ENCODE measurements at places on chromosomes 6 and 20.

DNA sequence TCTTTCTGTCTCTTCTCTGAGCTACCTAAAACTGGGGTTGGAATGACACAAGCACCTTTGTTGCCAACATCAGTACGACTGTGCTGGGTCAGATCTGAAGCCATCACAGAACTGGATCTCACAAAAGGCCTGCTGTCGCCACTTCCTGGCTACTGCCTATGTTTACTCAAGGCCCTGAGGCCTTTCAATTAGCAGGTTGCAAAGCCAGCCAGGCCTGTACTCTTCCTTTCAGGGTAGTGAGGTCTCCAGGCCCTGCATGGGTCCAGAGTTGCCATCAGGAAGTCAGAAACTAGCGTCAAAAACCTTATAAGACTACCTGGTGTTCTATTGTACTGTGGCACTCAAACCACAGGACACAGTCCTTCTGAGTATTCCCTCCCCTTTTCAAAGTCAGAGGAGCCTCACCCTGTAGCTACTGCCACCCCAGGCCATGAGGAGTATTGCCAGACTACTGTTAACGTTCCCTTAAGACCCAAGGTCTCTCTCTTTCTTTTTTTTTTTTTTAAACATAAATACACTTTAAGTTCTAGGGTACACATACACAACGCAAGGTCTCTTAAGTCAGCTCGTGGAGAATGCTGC, 937.4 kb upstream of the GJE1 start:
- DNase-seq = no peak

- DNase-seq = no peak
These were observed 73.8 kb upstream of the CD2AP start for GRCh38 chr6:47403801-47404200.

DNA sequence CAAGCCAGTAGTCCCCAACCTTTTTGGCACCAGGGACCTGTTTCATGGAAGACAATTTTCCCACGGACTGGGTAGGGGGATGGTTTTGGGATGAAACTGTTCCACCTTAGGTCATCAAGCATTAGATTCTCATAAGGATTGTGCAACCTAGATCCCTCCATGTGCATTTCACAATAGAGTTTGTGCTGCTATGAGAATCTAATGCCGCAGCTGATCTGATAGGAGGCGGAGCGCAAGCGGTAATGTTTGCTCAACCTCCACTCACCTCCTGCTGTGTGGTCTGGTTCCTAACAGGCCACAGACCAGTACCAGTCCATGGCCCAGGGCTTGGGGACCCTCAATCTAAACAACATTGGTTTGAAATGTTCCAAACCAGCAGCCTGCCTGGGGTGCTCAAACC, 137.0 kb upstream of the STXBP5 start:
- DNase-seq = no peak

DNA sequence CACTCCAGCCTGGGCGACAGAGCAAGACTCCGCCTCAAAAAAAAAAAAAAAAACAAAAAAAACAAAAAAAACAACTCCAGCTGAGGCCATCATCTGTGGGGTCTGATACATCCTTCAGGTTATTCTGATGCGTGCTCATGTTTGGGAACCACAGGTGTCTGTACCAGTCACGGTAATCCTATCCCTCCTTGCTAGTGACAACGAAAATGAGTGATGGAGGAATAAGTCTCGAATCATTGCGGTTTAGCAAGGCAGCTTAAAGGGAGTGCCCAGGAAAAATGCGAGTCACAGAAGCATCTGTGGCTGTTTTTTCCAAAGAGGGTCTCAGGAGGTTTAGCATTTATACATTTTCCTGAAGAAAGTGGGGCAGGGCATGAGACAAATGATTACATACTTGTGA, 48.8 kb downstream of the MCUR1 start:
- DNase-seq = no peak

DNA sequence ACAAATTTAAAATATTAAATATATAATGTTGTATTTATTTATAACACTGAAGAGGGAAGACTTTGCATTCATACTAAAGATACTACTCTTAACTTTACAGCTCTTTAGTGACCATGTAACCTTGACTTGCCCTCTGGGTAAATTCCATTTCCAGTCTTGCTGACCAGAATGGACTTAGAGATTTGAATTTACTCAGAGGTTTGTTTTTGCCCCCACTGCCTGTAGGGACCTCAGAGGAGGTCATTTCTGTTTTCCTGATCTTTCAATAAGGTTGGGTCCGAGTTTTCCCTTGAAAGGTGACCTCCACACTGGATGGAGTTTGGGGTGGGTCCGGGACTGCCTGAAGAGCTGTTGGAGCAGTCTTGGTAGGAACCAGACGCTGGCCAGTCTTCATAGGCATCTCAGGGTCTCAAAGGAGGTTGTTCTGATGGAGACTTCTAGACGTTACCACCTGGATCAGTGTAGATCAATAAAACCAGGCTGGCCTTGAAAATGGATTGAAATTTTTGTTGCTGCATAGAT, 26.0 kb downstream of the DCBLD1 start:
- DNase-seq = no peak

- DNase-seq = no peak
These were observed 3.6 kb downstream of the AIG1 start for GRCh38 chr6:143064271-143064670.

- no peak for DNase-seq
These were observed 198.6 kb downstream of the BACH2 start for GRCh38 chr6:90098001-90098531.

DNA sequence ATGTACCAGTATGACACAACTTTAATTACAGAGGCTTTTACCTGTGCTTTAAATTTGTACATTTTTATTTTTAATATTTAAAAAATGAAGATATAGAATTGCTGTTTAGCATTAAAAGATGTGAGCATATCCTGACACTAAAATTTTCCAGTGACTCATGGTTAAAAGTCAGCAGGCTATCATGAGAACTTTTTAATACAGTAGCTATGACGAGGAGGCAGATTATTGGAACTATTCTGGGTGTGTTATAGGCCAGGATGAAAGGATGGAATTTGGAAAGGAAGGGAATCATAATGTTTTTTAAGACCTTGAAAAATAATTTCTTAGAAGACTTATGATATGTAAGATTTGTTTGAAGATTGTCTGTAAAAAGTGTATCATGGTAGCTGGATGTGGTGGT, 91.0 kb downstream of the GFRA4 start:
- DNase-seq = no peak

GRCh38 chr6:106360989-106361430, 493 bp downstream of the CRYBG1 start:
- DNase-seq = no peak

- no peak for DNase-seq
These were observed 25.8 kb upstream of the SLC9A8 start for GRCh38 chr20:49786668-49787370.

DNA sequence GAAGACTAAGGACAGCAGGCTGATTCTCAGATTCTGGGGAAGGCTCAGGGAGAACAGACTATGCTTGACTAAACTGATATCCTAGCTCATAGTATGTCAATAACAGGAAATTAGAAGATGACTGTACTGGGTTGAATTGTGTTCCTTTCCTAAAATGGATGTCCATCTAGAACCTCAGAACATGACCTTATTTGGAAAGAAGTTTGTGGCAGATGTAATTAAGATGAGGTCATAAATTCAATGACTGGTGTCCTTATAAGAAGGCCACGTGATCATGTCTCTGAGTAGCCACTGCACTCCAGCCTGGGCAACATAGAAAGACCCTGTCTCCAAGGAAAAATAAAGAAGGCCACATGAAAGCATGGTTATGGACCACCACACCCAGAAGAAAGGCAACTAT, 113.9 kb upstream of the STMND1 start:
- no peak for DNase-seq

DNA sequence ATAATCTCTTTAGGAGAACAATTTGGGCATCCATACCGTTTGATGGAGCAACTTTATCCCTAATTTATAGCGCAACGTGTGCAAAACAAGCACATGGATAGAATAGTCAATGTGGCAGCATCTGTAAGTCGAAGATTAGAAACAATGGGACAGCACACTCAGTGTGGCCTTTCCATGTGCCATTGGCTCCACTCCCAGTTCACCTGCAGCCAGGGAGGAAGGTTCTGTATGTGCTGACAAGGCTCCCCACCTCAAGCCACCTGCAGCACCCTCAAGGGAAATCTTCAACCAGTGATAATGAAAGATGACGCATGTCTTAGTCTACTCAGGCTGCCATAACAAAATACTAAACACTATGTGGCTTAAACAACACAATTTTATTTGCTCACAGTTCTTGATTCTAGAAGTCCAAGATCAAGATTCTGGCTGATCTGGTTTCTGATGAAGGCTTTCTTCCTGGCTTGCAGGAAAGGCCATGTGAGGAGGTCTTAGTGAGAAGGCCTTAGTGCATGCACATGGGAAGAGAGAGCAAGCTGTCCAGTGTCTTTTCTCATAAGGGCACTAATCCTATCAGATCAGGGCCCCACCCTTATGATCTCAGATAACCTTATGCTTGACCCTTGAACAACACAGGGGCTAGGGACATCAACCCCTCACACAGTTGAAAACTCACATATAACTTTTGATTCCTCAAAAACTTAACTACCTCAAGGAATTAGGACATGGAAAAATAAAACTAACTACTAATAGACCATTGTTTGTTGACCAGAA, 34.9 kb upstream of the SHLD1 start:
- no peak for DNase-seq

- DNase-seq = no peak
These were observed 251.1 kb downstream of the PTPRT start for GRCh38 chr20:42938441-42939205.

- DNase-seq = no peak
These were observed 150.3 kb downstream of the PTPRK start for GRCh38 chr6:128370072-128370471.

- DNase-seq = no peak
These were observed 69.0 kb upstream of the STXBP5 start for GRCh38 chr6:147135211-147135681.

GRCh38 chr6:135086414-135086764, 31.8 kb upstream of the HBS1L start:
- no peak for DNase-seq

- DNase-seq = no peak
These were observed 73.5 kb upstream of the LAMP5 start for GRCh38 chr20:9440892-9441291.

DNA sequence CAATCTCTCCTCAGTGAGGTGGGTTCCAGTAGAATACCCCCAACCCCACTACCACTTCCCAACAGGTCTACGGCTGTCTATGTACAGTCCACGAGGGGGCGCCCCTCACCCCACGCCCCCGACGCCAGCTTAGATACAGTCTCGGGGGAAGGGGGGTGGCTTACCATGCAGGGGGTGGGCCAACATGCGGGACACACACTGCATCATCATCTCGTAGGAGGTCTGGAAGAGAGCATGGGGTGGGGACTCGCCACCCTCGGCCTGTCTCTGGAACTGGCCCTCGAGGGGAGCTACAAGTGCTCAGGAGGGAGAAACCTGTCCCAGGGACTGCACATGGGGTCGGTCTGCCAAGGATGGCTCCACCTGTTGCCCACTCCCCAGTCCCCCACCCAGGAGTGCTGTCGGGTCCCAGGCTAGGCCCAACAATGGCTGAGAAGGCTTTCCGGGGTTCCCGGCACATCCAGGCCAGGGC, 8.5 kb downstream of the MTCH1 start:
- no peak for DNase-seq

GRCh38 chr6:12001004-12001705, 11.0 kb upstream of the HIVEP1 start:
- DNase-seq = no peak

GRCh38 chr20:37238935-37239451, 22.6 kb downstream of the GHRH start:
- DNase-seq = no peak

DNA sequence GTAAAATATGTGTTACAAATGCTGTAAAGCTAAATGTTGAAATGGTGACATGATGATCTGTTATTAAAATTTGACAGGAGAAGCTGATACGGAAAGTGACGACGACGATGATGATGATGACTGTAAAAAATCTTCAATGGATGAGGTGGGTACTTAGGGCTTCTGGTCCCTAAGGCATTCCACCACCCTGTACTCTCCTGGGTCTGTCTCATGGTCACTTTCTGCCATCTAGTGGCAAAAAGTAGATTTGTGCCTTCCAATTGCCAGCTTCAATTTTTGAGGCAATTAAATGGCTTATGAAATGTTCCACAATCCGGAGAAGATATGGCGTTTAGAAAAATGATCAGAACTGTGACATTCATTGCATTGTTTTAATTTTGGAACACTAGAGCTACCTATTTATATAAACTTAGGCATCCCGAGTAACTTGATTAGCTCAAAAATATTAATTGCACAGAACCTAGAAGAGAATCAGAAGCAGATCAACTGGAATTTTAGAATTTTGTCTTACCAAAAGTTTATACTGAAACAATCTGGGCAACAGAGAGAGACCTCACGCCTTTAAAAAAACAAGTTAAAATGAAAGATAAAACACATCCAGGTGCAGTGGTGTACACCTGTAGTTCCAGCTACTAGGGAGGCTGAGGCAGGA, 346.5 kb upstream of the PLCB4 start:
- no peak for DNase-seq

GRCh38 chr6:170504479-170504878, 48.6 kb downstream of the PSMB1 start:
- DNase-seq = no peak

- DNase-seq = no peak
These were observed 87.4 kb upstream of the SHLD1 start for GRCh38 chr20:5662769-5663168.

DNA sequence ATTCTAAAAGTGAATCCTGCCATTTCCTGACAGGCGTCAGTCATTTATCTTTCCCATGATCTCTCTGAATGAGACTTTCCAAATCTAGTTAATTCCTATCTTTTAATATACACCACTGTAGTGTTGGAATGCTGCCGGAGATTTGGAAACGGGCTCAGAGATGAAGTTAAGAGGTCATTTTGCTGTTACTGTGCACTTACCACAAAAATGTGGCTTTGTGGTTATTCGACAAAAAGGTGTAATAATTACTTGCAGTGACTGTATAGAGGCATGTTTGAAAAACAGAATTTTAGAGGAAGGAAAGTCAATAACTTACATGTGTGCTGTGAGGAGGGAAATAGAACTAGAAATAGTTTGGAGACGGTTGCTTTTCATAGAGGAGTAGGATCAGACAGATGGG, 460.2 kb upstream of the BTBD3 start:
- DNase-seq = no peak

Data from T follicular helper cell (primary cell).